ENCODE measurements at places on chromosomes 5 and 9.

GRCh38 chr5:2295476-2295875 is 412.8 kb upstream of the IRX4 start:
- no peak for DNase-seq

- DNase-seq = no peak
Observed at GRCh38 chr9:79565245-79565644, 6.5 kb upstream of the TLE4 start.

- DNase-seq = no peak
Observed at GRCh38 chr5:179321206-179321987, 23.9 kb downstream of the ADAMTS2 start.

- DNase-seq = no peak
Observed at GRCh38 chr9:17236147-17236546, 101.3 kb downstream of the CNTLN start.

DNA sequence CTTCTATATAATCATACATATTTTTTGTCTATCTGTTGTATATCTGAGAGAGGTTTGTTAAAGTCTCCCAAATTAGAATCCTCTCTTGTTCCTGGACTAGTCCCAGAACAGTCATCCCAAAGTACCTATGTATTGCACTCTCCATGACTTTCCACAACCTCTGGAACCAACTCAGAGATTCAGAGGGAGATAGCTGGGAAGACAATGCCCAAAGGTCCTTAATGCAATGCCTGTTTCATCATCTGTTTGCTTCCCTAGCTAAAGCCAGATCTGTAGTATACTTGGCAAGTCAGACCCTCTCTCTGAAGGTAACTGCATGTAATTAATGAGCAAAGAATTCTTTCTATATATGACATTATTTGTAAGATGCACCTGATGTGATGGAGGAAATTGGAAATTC is 89.4 kb downstream of the ZNF474 start:
- no peak for DNase-seq
